ENCODE measurements at places on chromosomes 1 and 21.
A peak's percentile ranks its signal among the peaks of the same experiment; 100 is the strongest.

DNA sequence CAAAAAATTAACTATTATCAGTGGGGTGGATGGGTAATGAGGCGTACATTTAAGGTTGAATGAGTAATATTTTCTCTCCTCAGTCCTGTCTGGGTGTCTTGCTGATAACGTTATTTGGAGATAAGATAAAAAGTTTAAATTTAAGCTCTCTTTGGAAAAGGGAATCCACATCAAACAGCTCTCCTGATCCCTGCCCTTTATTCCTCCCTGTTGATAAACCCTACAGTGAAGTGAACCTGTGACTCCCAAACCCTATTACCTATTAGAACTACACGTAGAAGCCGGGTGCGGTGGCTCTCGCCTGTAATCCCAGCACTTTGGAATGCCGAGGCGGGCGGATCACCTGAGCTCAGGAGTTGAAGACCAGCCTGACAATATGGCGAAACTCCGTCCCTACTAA is 9.9 kb upstream of the GPR161 start:
- DNase-seq = no peak

- DNase-seq = no peak
Observed at GRCh38 chr1:64845831-64846425, 101.1 kb downstream of the RAVER2 start.

DNA sequence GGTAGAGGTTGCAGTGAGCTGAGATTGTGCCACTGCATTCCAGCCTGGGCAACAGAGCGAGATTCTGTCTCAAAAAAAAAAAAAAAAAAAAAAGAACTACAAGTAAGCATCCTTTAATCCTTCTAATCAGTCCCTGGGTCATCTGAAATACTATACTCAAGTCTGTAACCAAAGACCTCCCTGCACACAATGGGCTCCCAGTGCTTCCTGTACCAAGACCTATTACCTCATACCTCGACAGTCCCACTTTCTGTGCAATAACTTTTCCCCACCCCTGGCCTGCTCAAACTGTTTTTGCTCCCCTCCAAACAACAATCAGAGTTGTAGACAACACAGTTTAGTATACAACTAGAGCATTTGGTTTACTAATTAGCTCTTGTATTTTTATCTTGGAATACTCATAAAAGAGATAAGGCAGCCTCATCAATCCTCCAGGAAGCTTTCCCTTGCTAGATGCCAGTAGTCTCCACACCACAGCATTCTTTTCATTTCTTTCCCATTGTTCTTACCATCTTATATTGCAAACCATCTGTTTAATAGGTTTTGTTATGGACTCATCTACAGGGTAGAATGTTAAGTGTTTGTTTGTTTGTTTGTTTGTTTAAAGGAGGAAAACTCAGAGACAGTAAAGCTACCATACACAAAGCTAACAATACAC is 19.2 kb upstream of the RLF start:
- no peak for DNase-seq

DNA sequence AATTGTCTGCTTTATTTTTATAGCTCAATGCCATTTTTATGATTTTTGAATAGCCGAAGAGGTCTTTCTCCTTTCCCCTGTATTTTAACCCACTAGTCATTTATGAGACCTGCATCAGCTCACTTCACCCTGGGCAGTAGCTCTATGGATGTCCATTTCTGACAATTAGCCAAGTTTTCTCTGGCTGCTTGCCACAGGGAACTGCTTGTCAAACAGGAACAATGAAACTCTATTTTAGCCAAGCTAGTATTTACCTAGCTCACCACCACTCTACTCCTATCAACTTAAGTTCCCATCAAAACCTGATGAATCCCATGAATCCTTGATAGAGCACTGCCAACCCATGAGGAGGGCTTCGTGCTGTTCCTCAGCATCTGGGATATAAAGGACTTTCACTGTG is 406.7 kb downstream of the RWDD3 start:
- no peak for DNase-seq

DNA sequence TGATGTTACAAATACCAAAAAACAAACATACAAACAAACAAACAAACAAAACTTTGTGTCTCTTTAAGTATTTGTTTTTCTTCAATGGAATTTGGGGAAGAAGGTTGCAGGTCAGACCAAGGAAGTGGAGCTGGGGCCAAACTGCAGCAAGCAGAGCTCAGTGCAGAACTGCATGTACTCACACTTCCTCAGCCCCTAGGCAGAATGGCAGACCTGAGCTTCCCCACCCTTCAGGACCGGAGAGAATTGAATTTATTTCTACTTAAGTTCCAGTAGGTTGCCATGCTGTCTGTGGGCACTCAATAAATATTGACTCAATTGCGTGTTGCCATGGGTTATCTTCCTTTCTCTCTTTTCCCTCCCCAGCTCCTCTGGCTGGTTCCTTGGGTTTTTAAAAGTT is 173.6 kb downstream of the PTGER3 start:
- DNase-seq = no peak

DNA sequence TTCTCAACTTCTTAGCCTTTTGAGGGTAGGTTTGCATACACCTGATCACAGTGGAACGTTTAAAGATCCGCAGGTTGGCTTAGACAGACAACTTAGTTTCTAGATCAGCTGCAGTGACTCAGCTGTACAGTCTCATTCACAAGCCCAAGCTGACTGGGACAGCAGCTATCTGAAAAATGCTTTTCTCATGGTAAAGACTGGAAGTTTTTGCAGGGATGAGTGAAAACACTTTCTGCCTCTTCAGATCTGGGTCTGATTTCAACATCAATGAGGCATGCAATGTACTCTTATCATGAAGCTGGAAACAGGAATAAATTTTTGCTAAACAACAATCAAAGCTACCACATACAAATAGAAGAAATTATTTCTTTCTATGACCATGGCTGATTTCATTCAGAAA is 61.1 kb upstream of the PTBP2 start:
- DNase-seq = no peak

DNA sequence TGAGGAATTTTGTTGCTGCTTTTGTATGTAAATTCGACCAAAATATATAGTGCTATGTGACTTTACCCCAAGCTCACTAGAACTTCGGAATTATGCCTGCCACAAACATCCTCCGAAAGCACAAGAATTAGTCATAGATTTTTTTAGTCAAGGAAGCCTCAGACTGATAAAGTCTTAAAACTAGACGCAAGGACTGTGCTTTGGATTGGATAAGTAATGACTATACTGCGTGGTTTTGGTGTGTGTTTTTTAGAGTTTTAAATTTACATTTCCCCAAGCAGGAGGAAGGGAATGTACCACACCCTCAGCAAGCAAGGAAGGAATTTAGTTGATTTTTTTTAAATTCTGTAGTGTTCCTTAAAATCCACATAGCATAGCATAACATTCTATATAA is 10.3 kb downstream of the WLS start:
- DNase-seq = no peak

DNA sequence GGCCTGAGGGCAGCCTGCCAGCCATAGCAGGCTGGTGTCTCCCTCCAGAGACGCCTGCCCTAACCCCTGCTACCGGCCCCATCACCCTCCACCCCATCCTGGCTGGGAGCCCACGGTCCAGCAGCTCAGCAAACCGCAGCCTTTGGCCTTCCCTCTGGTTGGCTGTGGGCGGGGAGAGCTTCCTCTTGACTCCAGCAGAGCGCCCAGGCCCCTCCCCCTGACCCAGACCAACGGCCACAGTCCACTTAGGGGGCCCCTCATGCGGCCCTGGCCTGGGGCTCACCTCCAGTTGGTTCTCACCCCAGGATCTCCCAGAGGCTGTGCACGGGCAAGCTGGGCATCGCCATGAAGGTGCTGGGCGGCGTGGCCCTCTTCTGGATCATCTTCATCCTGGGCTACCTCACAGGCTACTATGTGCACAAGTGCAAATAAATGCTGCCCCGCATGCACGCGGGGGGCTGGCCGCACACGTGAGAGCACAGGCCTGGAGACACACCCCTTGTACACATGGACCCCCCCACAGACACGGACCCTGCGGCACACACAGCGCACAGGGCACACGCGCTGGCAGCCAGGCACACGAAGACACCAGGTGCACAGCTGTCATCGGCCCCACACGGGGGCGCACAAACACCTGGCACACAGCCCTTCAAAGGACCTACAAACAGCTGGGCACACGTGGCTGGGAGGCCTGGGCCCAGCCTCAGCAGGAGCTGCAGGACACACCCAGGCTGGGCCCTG is 3.1 kb downstream of the SMIM1 start:
- peak; percentile 71 for DNase-seq

GRCh38 chr1:227561241-227561907 is 2.0 kb upstream of the ZNF678 start:
- no peak for DNase-seq

DNA sequence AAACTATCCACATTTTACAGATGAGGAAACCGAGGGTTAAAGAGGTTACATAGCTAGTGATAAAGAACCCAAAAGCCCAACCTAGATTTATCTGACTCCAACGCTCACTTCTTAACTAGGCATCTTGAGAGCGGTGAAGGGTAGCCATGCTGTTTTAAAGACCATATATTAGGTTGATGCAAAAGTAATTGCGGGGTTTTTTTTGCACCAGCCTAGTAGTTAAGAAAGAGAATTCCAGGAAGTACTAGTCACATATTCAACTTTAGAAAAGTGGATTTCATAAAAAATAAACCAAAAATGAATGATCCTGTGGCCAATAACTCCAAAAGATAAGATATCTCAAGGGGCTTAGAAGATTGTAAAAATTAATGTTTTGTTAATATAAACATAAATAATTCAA is 162.1 kb downstream of the GLUL start:
- no peak for DNase-seq

DNA sequence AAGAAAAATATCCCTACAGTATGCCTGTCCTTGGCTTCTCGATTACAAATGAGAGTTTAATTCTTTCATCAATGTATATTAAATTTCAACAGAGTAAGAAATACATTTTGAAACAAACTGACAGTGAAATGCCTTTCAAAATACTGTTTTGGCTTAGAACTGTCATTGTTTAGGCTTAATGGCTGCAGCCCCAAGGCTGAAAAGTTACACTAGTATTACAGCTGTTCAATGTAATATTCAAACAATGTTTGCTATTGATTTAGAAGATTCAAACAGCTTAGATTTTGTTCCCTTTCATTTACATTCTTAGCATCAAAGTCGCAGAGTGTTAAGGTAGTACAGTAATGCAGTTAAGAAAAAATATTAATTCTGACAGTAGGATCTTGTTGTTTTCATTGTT is 882.9 kb upstream of the ADGRL2 start:
- no peak for DNase-seq

DNA sequence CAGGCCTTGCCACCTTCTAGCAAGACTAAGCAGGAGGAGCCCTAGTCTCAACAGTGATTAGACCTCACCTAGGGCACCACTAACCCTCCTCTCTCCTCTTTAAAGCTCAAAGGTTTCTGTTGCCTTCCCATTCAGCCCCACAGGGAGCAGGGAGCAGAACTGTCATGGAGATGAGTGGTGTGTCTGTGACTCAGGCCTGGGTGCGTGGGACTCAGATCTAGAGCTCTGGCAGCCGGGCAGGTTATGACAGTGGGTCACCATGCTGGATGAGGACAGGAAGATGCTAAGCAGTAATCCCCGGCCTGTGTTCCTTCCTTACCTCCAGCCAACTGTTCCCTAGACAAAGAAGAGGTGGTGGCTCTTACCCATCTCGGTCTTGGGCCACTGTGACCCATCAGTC is 60.1 kb upstream of the COA6 start:
- no peak for DNase-seq

DNA sequence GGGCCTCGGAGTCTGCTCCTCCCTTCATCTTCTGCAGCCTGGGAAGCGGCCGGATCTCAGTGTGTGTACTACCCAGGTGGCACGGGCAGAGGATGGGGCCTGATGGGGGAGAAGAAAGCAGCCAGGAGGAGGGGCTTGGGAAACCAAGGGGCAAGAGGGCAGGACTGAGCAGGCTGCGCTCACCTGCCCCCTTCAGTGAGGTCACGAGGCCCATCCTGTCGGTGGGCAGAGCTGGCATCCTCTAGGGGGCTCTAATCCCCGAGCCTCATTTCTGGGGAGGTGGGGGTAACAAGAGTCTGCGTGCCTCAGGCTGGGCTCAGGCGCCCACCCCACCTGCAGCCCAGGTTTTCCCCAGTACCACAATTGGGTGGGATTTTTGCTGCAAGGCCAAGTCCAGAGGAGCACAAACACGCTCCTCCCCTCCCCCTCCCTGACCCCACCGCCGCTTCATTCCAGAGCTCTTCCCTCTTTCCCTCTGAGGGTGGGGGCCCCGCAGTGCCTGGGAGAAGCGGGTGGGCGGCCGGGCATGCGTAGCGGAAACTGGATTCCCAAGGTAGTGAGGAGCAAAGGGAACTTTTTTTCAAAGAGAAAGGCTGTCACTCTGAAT is 1.8 kb upstream of the WNT3A start:
- DNase-seq = no peak

- no peak for DNase-seq
Observed at GRCh38 chr1:109625601-109626560, 6.2 kb downstream of the AMPD2 start.

DNA sequence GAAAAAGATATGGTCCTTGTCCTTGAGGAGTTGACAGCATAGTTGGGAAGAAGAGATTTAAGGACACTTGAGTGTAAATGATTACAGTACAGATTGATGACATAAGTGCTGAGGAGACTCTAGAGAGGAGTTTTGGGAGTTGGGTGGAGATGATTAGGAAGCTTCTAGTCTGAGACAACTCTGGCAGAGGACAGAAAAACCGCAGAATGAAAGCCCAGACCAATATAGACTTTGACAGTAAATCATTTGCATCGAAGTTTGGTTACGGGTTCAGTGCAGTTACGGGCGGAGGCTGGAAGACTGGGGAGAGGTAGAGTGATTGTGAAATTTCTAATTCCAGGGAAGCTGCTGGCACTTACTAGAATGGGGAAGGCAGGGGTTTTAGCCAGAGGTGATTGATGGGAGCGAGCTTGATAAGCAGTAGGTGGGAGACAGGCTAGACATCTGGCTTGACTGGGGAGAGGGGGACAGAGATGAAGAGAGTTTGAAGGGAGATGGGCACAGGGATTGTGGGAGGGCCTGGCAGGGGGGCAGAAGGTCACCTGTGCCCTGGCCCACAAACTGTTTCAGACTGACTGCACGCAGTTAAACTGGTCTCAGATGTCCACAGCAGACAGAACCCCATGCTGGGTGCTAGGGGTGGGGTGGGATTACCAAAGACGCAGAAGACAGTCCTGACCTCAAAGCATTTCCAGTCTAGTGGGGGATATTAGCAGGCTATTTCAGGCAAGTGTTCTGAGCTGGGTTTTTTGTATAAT is 20.1 kb downstream of the SH2D2A start:
- peak; percentile 21 for DNase-seq

GRCh38 chr1:154987326-154987725 is 4.2 kb downstream of the FLAD1 start:
- DNase-seq = no peak

DNA sequence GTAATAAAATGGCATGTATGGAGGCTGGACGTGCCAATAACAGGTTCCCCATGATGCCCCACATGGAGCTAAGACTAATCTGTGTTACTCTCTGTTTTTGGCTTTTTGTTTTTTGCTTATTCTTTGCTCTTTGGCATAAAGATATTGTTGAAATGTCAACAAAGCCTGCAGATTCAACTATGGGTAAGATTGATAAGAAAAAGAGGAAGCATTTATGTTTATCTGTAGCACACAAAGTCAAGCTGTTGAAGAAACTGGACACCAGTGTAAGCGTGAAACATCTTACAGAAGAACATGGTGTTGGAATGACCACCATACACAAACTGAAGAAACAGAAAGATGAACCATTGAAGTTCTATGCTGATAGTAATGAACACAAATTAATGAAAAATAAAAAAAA is 402.7 kb downstream of the LTN1 start:
- DNase-seq = no peak

GRCh38 chr1:54710841-54711240 is 4.8 kb upstream of the TTC4 start:
- no peak for DNase-seq

GRCh38 chr1:228988664-228989063 is 253.4 kb downstream of the RHOU start:
- DNase-seq = no peak

- no peak for DNase-seq
Observed at GRCh38 chr1:6178751-6179563, 1.2 kb downstream of the CHD5 start.

Data from transverse colon (tissue), 4 donors.